ENCODE measurements at places on chromosomes 7 and 10. TPM values are rescaled to one million over a fixed set of nuclear protein-coding genes. Genes with fewer than 3 reads are reported as not detected.

The GIMAP8 gene
- total RNA-seq, result 35.9 TPM

The TRDMT1 gene
- 14.1 TPM for total RNA-seq

The INSIG1 gene
- 69.3 TPM for total RNA-seq

The TCERG1L gene
- not detected for total RNA-seq

The BAMBI gene
- total RNA-seq, result not detected

The CDNF gene
- total RNA-seq, result 0.85 TPM

The EIF4EBP2 gene
- total RNA-seq, result 56.1 TPM

The ZNF503 gene
- not detected for total RNA-seq

The NRCAM gene
- total RNA-seq, result 0.12 TPM

The FAM13C gene
- not detected for total RNA-seq

All from activated CD4-positive, alpha-beta T cell treated with anti-CD3 and anti-CD28 coated beads, Interleukin-2, amount 10 ng/mL, durations not matched to agents 7 days and 5 days (primary cell).